ENCODE measurements at places on chromosomes 11 and 22. TPM values are rescaled to one million over a fixed set of nuclear protein-coding genes. Genes with fewer than 3 reads are reported as not detected.

TRIM22 gene
- polyA plus RNA-seq, result 196 TPM

TMEM191C gene
- 1.8 TPM for polyA plus RNA-seq

PRODH gene
- polyA plus RNA-seq, result not detected

DRICH1 gene
- polyA plus RNA-seq, result not detected

MYEOV gene
- not detected for polyA plus RNA-seq

OR2D2 gene
- polyA plus RNA-seq, result not detected

RIBC2 gene
- 0.13 TPM for polyA plus RNA-seq

FGF4 gene
- not detected for polyA plus RNA-seq

OR52N4 gene
- not detected for polyA plus RNA-seq

CASP1 gene
- 115 TPM for polyA plus RNA-seq

VWCE gene
- not detected for polyA plus RNA-seq

SMTNL1 gene
- not detected for polyA plus RNA-seq

ACRV1 gene
- polyA plus RNA-seq, result not detected

TECTA gene
- 0.26 TPM for polyA plus RNA-seq

UQCR10 gene
- polyA plus RNA-seq, result 286 TPM

NELL1 gene
- polyA plus RNA-seq, result not detected

CCDC188 gene
- polyA plus RNA-seq, result not detected

MIF gene
- 788 TPM for polyA plus RNA-seq

GLYAT gene
- polyA plus RNA-seq, result not detected

PANX2 gene
- polyA plus RNA-seq, result not detected

ALDH3B1 gene
- polyA plus RNA-seq, result 3.8 TPM

MARK2 gene
- polyA plus RNA-seq, result 73.8 TPM
